Uterus (tissue), 4 donors: ENCODE measurements at places on chromosomes 7 and 10.

- no peak for DNase-seq
Observed at GRCh38 chr7:24908166-24908565, 71.8 kb downstream of the OSBPL3 start.

GRCh38 chr10:73881221-73881919 is 7.0 kb upstream of the CAMK2G start:
- DNase-seq: no peak

GRCh38 chr7:34657632-34658268 is at the start of gene NPSR1:
Gene NPSR1, plus strand, starts transcription at chr7:34658218. Its CDS starts 195 bp downstream, at chr7:34658413.
- no peak for DNase-seq

- no peak for DNase-seq
Observed at GRCh38 chr10:97222326-97222961, 36.7 kb upstream of the SLIT1 start.

GRCh38 chr7:140533394-140533872 is 54.1 kb upstream of the MKRN1 start:
- no peak for DNase-seq

DNA sequence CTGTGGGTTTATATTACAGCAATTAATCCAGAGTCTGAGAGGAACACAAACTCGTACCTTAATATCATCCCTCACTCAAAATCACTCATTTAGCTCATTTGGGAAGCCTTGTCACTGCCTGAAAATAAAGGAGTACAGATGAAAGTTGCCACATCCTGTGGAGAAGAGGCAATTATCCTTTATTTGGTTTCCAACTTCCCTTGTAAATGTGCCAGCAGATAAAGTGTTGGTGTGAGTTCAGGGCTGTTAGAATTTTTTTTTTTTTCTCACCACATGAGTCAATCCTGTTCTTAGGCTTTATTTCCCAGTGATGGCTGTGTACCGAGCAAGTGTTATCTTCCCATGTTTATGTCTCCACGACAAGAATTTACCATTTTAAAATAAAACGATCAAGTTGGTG is 99.0 kb upstream of the SMIM30 start:
- no peak for DNase-seq

DNA sequence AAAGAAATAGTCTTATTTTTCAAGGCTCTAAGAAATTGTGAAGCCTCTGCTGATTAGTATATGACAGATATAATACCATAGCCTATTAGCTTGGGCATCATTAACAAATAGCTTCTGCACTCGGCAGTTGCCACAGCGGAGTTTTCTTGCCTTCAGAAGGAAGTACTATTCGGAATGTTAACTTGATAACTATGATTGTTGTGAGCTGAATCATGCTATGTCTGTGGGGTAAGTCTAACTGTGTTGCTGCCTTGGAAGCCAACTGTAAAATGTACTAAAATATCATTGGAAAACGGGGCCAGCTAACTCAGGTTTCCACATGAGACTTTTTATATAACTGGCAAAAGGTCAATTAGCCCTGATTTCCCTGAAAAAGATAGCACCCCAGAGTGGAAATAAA is 93.2 kb downstream of the TWIST1 start:
- DNase-seq: no peak
